GM23248 (cell line): ENCODE measurements at places on chromosomes 6 and 20.

GRCh38 chr20:44678990-44679611, 27.6 kb upstream of the ADA start:
- DNase-seq: no peak

- DNase-seq: no peak
Observed at GRCh38 chr6:132568611-132569010, 1.5 kb upstream of the TAAR6 start.

- peak; percentile 68 for DNase-seq
Observed at GRCh38 chr20:59006864-59007664, at the start of gene CTSZ. Gene CTSZ, minus strand, starts transcription at chr20:59007254. Its CDS starts 126 bp downstream, at chr20:59007128.

- no peak for DNase-seq
Observed at GRCh38 chr20:63767456-63767855, 27.9 kb downstream of the SLC2A4RG start.

GRCh38 chr6:89372506-89372901, 20.0 kb upstream of the UBE2J1 start:
- DNase-seq: no peak

DNA sequence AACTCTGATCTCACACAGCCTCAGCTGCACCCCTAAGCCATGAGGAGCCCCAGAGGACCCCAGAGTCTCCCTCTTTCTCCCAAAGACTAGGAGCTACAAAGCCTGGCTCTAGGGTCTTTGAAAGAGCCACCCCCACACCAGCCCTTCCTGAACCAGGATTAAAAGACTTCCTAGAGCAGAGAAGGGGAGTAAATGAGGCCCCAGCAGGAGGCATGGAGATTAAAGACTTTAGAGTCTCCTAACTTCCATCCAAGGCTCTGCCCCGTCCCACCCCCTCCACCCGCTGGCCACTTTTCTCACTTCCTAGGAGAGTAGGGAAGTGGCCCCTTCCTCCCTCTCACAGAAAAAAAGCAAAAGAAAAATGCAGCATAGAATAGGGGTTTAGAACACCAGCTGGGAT, 1.7 kb downstream of the PREX1 start:
- DNase-seq: no peak

GRCh38 chr20:38115896-38116295, 49.2 kb downstream of the TGM2 start:
- DNase-seq: no peak
